ENCODE measurements at places on chromosomes 1 and 21.
A peak's percentile ranks its signal among the peaks of the same experiment; 100 is the strongest.

- DNase-seq = no peak
Measured at GRCh38 chr1:19922015-19922688, 1.3 kb downstream of the PLA2G2E start.

- no peak for DNase-seq
Measured at GRCh38 chr1:77373702-77374101, 91.9 kb downstream of the AK5 start.

DNA sequence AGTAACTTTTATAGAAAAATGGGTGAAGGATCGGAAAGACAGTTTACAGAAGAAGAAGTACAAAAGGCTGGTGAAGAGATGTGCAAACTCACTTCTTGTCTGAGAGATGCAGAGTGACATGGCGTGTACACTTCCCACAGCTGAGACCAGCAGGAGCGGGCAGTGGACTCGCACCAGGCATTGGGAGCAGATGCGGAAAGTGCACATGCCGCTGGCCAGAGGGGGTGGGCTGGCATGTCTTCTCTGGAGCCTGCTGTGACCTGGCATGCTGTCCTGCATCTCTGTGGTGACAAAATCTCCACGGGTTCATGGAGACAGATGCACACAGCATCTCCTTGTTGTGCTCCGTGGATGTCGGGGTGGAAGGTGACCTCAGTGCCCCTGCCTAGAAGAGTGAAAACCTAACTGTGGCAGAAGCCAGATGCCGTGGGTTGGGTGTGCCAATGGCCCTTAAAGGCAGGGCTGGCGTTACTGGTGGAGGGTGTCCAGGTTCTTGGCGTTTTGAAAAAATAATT, 128.6 kb upstream of the COL6A1 start:
- no peak for DNase-seq

DNA sequence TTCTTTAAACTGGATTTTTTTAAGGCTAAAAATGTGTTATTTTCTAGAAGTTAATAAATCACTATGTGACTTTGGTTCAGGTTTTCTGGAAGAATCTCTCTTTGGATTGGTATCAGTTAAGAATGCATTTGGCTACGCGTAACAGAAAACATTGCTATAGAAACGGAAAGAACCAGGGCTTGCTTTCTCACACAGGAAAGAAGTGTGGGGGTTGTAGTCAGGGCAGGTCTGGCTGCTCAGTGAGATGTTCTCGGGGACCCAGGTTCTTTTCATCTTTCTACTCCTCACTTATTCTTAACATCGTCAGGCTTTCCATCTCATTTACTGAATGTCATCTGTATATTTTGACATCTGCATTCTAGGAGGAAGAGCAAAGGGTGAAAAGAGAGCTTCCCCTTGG, 191.4 kb downstream of the ZBTB18 start:
- peak; percentile 30 for DNase-seq

- DNase-seq = no peak
Measured at GRCh38 chr1:211127166-211127565, 6.8 kb downstream of the KCNH1 start.

GRCh38 chr1:114107474-114108435, 45.9 kb downstream of the SYT6 start:
- no peak for DNase-seq

- no peak for DNase-seq
Measured at GRCh38 chr1:21804536-21804935, 7.5 kb upstream of the LDLRAD2 start.

DNA sequence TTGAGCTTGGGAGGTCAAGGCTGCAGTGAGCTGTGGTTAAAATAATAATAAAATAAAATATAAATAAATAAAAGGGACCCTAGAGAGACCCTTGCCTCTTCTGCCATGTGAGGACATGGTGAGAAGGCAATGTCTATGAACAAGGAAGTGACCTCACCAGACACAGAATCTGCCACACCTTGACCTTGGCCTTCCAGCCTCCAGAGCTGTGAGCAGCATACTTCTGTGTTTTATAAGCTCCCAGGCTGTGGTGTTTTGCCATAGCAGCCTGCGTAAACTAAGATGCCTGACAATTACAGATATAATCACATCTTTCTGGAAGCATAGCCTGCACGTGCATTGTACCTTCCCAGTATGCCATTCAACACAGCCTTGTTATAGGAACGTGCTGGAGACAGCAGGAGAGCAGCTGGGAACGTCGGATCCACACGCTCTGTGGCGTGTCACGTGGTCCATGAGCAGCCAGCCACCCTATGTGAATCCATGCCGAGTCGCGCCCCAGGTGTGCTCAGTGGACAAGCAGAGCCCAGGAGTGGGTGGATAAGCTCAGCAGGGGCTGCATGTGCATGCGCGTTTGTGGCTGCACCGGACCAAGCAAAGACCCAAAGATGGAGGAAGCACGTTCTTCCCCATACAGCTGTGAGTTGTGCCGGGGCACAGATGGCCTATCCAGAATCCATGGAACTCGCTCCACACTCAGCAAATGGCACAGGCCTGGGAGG, 17.8 kb downstream of the WNT9A start:
- no peak for DNase-seq

GRCh38 chr1:52189898-52190480, 48.1 kb downstream of the ZFYVE9 start:
- DNase-seq = no peak

GRCh38 chr1:25661043-25661815, 44.6 kb downstream of the MAN1C1 start:
- no peak for DNase-seq

- peak; percentile 10 for DNase-seq
Measured at GRCh38 chr1:20903437-20903836, 116.3 kb upstream of the HP1BP3 start.

DNA sequence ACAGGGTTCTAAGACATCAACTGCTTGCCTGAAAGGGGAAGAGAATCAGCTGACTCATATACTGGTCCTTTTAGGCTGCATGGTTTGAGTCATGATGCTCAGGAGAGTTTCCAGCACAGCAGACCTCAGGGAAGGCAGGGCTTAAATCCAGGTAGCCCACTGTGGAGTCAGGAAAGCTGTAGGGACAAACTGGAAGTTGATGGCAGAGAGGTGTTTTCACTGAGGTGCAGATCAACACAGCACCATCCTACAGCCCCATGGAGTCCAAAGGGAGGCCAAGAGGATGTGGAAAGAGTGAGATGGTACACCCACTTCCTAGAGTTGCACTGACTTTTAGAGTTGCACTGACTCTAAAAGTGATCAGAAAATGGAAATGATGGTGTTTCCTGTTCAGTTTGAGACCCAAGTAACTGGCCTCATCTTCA, 252.4 kb upstream of the DUSP10 start:
- peak; percentile 73 for DNase-seq
